ENCODE measurements at places on chromosomes 2 and 18. TPM values are rescaled to one million over a fixed set of nuclear protein-coding genes. Genes with fewer than 3 reads are reported as not detected.

Gene UGT1A7
- total RNA-seq = not detected

Gene ERBB4
- 1.8 TPM for total RNA-seq

Gene AQP12A
- total RNA-seq = not detected

Gene DTNA
- 16.9 TPM for total RNA-seq

Gene MAPK4
- total RNA-seq = 3.3 TPM

GRCh38 chr2:64745562-64745961, 91.8 kb upstream of the SERTAD2 start:
- DNase-seq = no peak

- DNase-seq = no peak
These were observed 21.6 kb upstream of the TMEFF2 start for GRCh38 chr2:192216336-192216735.

GRCh38 chr2:200661477-200661876, 75.7 kb downstream of the AOX1 start:
- no peak for DNase-seq

DNA sequence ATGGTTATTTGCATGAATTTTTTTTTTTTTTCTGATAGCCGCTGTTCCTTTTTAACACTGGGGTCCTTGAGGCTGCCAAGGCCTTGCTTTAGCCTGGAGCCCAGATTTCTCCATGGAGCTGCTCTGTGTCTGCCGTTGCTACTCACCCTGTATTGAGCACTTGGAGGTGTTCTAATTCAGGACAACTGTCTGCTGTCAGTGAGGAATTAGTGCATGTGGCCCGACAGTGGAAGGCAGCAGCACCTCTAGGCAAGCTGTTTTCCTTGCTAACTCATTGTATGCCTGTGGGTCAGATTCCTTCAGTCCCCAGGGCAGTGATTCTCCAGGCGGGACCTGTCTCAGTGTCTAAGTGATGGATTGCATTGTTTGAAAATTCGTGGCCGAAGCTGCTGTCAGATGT, 147.7 kb upstream of the DPP10 start:
- no peak for DNase-seq

- DNase-seq = no peak
These were observed 82.6 kb downstream of the PKP4 start for GRCh38 chr2:158539176-158540005.

- no peak for DNase-seq
These were observed 64.5 kb downstream of the TSPYL6 start for GRCh38 chr2:54191361-54192135.

DNA sequence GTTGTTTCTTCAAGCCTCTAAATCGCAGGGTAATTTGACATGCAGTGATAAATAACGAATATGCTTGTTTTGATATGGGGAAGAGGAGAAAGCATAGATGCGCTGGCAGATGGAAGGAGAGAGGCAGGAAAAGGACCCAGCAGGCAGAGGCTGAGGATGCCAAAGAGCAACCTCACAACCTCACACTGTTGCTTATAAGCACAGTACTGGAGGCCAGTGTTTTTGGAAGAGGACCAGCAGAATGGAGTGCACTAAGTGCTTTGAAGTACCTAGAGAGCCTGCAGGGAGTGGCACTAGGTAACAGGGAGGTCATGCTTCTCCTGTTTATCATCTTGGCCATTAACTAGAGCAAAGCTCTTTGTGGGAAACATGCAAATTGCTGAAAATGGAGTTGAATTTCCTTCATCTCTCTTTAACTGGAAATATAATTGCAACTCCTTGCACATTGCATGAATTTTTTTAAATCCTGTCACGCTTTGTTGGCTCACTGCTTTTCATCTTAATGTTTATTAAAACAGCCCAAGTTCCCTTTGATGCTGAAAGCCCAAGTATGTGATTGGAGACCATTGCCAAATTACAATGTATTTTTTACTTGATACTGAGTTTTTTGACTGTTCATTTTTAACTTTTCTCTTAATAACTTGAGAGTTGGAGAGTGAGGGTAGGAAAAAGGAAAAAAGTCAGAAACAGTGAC, 236.4 kb downstream of the LRRTM1 start:
- DNase-seq = no peak

DNA sequence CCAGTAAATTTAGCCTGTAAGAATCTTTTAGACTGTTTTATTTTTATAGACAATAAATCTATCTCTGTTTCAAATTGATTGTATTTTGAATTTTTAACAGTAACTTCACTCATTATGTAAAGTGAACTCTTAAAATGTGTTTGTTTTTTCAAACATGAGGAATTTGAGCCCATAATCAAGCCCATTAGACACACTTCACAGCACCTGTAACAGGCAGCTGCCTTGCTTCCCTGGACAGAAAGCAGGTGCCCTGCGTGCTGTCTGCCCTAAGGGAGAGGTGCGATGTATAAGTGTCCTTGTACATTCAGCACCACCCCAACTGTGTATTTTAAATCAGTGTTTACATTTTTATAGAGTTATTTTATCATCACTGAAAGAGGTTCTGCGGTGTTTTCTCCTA, 186.5 kb upstream of the TPO start:
- DNase-seq = no peak

DNA sequence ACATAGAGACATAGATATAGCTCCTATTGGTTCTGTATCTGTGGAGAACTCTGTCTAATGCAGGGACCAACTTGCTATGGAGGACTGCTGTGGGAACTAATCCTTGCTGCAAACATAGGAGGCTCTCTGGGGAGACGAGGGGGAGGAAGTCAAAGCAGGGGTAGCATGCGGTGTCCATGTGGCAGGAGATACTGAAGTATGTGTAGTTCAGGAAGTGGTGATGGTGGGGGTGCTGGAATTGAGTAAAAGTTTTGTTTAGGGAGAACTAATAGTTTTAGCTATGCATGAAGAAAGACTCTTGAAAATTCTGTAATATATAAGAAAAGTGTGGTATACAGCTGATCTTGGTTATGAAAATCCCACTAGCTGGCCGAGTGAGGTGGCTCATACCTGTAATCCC, 62.0 kb downstream of the ANKRD44 start:
- no peak for DNase-seq

GRCh38 chr2:38098421-38099098, 22.6 kb upstream of the CYP1B1 start:
- DNase-seq = no peak

DNA sequence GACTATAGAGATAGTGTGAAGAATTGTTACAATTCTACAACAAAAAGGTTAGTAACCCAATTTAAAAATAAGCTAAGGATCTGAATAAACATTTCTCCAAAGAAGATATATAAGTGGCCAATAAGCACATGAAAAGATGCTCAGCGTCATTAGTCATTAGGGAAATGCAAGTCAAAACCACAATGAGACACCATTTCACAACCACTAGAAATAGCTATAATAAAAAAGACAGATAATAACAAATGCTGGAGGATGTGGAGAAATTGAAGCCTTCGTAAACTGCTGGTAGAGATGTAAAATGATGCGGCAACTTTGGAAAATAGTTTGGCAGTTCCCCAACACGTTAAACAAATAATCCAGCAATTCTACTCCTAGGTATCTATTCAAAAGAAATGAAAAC, 366.5 kb upstream of the POU3F3 start:
- DNase-seq = no peak

DNA sequence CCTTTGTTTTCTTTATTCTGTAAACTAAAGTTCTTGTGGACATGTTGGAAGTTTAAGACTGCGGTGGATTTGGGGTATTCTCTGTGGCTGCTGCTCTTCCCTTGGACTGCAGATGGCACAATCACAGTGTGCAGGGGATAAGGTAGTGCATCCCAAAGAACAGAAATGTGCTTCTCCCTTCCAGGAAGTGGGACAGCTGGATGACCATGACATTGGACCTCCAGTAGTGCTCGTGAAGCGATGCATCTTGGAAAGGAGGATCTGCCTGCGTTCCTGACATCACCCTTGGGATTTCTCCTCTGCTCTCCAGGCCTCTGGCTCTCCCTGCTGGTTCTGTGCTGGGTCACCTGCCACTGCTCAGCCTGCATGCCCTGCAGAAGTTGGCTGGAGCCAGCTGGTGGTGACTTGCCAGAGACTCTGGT, 109.9 kb downstream of the SLC4A3 start:
- no peak for DNase-seq

DNA sequence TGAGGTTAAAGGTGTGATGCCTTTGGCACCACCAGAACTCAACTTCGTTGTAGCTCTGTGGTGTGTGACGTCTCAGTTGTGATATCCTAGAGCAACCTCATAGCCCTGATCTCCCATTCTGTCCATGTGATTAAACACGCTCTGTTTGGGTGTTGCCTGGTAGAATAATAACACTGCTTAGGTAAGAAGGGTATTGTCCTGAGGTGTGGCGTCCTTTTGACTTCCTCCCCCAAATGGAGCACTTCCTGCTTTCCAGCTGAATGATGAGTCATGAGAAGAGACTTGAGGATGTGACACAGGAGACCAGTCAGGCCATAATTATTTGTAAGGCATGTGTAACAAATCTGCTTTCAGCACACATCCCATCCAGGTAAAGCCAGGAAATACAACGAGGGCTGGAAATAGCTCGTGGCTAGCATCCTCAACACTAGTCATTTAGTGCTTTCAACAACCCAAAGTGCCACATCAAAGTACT, 100.7 kb downstream of the RAPGEF4 start:
- DNase-seq = no peak

GRCh38 chr2:221500501-221501209, 71.4 kb downstream of the EPHA4 start:
- no peak for DNase-seq

Measured in WTC11 (cell line).